ENCODE measurements at places on chromosomes 3 and 15.
A peak's percentile ranks its signal among the peaks of the same experiment; 100 is the strongest.

GRCh38 chr3:129315223-129315997, 36.7 kb downstream of the HMCES start:
- DNase-seq: peak; percentile 33

- no peak for DNase-seq
Measured at GRCh38 chr15:56877255-56877970, 41.0 kb upstream of the TCF12 start.

DNA sequence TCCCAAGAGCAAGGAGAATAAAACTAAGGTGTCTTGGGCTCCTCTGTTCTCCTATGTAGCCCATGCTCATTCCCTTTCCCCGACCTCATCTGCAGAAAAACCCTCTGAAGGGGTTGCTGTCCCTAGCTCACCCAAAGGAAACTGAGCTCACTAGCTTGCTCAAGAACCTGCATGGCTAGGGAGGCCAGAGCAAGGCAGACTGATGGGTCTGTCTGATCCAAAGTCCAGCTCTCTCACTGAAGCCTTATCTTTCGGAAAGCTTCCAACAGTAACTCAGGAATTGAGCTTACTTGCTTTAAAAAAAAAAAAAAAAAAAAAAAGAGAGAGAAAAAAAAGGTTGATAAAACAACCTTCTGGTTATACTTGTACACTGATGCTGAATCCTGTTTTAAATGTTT, 141.4 kb upstream of the TOPAZ1 start:
- no peak for DNase-seq

DNA sequence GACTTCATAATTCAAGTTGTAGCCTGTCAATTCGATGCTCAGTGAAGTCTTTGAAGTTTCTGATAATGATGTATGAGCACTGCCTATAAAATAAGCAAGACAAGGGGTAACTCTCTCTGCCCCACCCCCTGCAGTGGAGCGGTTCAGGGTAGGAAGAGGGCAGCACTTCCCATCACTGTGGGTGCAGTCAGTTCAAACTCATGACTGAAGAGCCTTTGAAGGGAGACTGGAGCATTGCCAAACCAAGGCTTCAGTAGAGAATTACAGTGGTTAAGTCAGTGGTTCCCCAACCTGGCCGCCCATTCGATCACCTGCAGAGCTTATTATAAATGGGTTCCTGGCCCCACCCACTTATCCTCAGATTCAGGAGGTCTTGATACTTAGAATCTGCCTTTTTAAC, 190.6 kb downstream of the SHQ1 start:
- no peak for DNase-seq

Measured in right lung (tissue), 10 donors.